Activated CD4-positive, alpha-beta T cell treated with anti-CD3 and anti-CD28 coated beads, Interleukin-10, Interleukin-2, amounts not matched to agents 100 ng/mL and 50 ng/mL, durations not matched to agents 16 hours and 8 hours (primary cell): ENCODE measurements at places on chromosomes 7 and 10.

- DNase-seq, result peak; percentile 87
These were observed 46.6 kb downstream of the CDHR3 start for GRCh38 chr7:106009503-106010226.

DNA sequence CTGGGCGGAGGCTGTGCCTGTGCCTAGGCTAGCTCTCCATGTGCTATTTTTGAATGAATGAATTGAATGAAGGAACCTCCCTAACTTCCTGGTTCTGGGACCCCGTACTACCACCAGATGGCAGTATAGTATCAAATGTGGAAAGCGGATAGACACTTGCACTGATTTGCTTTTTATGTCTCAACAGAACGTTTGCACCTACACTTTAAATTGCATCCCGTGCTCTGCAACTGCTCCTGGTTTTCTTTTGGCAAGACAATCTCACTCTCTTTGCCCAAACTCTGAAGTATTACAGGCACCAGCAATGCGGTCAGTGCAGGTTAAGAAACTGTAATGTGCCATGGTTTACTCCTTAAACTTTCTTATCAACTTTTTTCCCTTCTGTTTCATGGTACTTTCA, 6.5 kb downstream of the FZD8 start:
- DNase-seq, result peak; percentile 69

GRCh38 chr7:37349979-37350590, 98.6 kb downstream of the ELMO1 start:
- peak; percentile 47 for DNase-seq

DNA sequence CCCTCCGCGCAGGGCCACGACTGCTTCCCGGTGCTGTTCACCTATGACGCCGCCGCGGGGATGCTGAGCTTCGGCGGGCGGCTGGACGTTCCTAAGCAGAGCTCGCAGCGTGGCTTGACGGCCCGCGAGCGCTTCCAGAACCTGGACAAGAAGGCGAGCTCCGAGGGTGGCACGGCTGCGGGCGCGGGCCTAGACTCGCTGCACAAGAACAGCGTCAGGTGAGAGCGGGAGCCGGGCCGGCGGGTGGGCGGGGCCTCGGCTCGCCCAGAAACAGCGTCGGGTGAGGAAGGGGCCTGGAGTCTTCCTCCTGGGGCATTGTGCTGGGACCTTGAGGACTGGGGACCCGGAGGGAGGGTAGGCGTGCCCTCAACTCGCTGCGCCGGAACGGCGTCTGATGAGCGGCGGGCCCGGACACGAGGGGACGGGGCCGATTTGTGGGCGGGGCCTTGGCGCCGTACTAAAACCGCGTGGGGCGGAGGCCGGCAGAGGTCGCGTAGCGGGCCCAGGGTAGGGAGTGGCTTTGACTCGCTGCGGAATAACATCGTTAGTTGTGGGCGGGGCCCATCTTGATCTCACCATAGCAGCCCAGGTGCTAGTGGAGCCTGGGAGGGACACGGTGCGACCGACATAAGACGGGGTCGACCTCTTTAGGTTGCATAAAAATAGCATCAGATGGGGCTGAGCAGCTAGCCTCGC, 15.6 kb downstream of the PDAP1 start:
- peak; percentile 84 for DNase-seq

- DNase-seq, result no peak
These were observed 231.4 kb downstream of the BMPER start for GRCh38 chr7:34136698-34137097.
